ENCODE measurements at places on chromosomes 2 and 18.

DNA sequence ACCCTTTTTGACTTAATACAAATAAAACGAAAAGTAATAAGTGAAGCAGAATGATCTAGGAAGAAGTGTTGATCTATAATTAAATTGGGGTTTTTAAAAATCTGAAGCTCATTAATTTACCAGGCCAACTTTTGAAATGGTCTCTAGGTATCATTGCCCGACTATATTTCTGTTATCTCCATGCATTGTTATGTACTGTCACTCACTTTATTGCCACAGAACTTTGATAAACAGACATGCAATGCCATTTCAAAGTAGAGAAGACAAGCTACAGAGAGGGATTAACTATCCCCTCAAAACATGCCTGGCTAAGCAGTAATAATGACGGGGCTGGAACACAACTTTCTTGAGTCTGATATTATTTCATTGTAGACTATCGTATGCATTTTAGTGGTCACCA lies 147.6 kb upstream of the ITGA4 start:
- DNase-seq, result no peak

GRCh38 chr2:231182513-231182899 lies 15.9 kb upstream of the ARMC9 start:
- DNase-seq, result no peak

DNA sequence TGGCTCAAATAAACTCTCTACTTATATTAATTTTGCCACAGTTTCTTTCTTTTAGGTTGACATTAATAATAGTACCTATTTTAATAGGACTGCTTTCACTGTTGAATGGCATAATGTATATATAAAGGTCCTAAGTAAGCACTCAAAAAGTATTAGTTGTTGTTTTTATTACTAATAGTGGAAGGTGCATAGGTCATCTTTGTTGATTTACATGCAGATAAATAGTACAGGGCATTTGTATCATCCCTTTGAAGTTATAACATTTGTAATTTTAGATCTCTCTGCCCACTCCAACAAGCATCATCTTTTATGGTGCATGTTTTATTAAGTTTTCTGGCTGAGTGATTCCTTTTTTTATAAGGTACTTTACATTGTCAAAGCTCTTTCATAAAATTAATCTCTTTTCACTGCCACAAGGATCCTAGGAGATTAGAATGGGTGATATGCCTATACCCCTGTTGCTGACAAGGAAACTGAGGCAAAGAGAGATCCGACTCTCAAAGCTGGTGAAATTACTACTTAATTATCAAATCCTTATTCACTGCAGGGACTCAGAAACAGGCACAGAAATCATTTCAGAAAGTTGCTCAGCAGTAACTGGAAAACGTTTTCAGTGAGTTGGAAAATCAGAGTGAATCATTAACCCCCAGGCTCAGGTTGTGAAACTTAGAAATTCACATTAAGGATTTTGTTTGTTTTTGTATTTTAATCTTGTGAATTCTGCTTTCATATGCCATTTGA lies 299.6 kb downstream of the AGPS start:
- DNase-seq, result no peak

GRCh38 chr2:96788442-96789244 lies 27.4 kb upstream of the CNNM3 start:
- no peak for DNase-seq

DNA sequence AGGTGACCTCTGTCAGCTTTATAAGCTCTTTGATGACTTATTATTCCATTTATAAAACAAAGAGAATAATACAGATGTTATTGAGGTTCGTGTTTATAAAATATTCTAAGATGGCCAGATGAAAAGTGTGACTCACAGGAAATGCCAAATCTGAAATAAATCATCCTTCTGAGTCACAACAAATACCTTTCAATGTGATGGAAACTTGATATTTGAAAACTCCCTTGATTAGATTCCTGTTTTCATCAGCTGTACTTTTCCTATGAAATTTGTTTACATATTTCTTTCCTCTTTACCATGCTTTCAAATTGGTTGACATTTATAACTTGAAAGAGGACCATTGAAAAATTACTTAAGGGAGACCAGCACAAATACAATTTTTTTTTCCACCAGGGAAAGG lies 30.6 kb upstream of the PPP1R1C start:
- DNase-seq, result no peak

Data from stimulated activated CD8-positive, alpha-beta memory T cell treated with anti-CD3 and anti-CD28 coated beads, Interleukin-2, amount 100 ng/mL, for 1 hour (primary cell).